AG08395 (cell line): ENCODE measurements at places on chromosomes 13 and 19.
A peak's percentile ranks its signal among the peaks of the same experiment; 100 is the strongest.

GRCh38 chr13:110624766-110625756 is 9.7 kb downstream of the NAXD start:
- DNase-seq: no peak

DNA sequence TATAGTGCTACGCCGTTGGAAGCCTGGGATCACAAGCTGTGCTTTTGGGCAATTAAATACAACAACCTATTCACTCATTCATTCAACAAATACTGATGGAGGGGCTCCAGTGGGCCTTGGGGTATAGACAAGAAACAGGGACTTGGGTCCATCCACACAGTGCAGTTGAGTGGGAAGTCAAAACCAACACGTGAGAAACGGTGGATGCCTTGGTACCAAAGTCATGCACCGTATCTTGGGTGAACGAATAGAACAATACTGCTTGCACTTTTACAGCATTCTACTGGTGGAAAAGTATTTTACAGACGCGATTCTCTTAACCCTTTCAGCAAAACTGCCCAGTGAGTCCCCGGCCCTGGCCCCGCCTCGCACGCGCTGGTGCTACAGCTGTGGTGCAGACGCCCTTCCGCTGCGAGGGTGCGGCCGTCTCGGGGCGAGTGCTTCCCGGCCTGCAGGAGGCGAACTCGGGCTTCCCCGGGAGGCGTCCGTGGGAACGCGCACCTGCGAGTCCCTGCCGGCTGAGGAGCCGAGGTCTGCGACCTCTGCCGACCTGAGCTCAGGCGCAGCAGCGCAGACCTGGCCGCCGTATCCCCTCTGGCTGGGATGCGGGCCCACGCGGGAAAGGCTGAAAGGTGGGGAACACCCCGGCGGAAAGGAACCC is 8.3 kb downstream of the TNFRSF19 start:
- peak; percentile 61 for DNase-seq

GRCh38 chr13:83151308-83151660 is 731.0 kb downstream of the SLITRK1 start:
- no peak for DNase-seq

DNA sequence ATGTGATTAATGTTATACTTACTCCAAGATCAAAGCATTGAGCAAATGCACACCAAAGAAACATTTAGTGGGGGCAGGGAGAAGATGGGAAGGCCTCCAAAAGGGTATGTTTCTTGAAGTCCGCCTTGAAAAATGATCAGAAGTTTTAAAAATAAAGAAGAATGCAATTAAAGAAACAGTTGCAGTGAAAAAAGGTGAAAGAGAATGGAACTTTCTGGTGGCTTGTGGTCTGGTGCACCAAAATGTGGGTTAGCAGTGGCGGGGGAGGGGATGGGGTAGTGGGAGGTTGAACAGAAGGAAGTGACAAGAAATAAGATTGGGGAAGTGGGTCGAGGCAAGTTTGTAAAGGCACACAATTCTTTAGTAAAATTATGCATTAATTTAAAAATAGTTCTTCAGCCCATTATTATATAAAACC is 2.5 kb downstream of the LCP1 start:
- no peak for DNase-seq

- DNase-seq: no peak
These were observed 176.9 kb downstream of the TBC1D4 start for GRCh38 chr13:75305059-75305458.

GRCh38 chr13:48635478-48635877 is 18.3 kb upstream of the CYSLTR2 start:
- DNase-seq: no peak

- no peak for DNase-seq
These were observed 6.0 kb upstream of the BSG start for GRCh38 chr19:566403-566802.

- DNase-seq: no peak
These were observed 43.7 kb downstream of the ZNF557 start for GRCh38 chr19:7113233-7113632.

DNA sequence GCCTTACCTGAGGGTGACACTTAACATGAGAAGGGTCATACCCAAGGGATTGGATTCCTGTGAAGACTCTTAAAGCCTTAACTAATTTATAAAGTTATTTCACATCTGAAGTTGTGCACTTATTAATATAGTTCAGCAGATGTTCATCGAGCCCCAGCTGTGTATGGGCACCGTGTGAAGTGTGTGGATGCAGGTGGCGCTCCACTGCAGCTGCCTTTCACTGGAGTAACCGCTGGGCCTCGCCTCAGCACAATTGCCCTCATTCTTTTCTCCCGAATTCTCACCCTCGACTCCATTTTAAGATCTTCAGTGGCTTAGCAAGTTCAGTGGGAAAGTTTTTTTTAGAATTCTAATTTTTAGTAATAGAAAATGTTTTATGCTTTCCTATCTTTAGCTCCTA is 66.2 kb downstream of the DPY19L3 start:
- DNase-seq: no peak

DNA sequence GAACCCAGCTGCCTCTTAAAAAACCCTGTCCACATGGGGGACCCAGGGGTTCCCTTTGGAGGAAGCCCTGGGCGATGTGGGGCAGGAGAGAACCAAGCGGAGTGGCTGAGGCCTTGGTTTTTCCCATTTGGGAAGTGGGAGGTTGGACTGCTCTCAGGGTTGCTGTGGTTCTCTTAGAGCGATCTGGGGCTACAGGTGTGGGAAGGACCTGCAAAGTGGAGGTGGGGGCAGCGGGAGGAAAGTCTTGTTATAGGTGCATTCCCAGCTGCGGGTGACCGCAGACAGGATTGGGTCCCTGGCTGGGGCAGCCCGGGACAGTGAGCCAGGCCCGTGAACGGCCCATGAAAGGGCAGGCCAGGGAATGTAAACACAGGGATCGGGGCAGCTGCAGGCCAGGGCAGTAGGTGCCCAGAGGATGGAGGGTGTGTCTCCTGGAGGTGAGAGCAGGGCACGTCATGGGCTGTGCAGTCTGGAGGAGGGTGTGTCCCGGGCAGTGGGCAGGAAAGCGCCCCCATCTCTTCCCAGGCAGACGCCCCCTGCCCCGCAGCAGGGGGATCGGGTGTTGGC is 814 bp downstream of the SLC25A23 start:
- no peak for DNase-seq

DNA sequence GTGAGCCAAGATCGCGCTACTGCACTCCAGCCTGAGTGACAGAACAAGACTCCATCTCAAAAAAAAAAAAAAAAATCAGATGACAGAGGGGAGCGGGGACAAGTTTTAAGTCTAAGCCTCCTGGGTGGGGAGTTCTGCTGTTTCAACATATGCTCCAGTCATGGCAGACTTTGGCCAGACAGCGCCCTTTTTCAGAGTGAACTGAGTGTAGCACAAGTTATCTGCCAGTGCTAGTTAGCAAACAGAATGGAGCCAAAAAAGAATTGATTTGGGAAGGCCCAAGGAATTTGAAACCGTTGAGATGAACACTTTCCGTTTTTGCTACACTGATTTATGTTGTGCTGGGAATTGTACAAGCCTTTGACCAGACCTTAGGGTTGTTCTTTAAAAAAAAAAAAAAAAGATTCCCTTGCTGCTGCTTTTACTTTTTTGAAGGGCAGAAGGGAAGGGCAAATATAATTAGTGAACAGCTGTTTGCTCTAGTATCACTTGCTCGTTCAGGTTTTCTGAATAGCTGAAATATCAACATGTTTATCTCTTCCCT is 5.7 kb downstream of the ACTN4 start:
- DNase-seq: no peak

GRCh38 chr19:28960986-28961705 is 251.8 kb downstream of the UQCRFS1 start:
- peak; percentile 64 for DNase-seq
